NT2/D1 (cell line): ENCODE measurements at places on chromosomes 4 and X.

- DNase-seq: no peak
These were observed 235.2 kb downstream of the FRAS1 start for GRCh38 chr4:78292341-78292740.

- DNase-seq: no peak
These were observed 99.7 kb downstream of the TLL1 start for GRCh38 chr4:165972747-165973146.

- DNase-seq: no peak
These were observed 28.8 kb upstream of the PCSK1N start for GRCh38 chrX:48864210-48864609.

- no peak for DNase-seq
These were observed 12.6 kb downstream of the GRIPAP1 start for GRCh38 chrX:48989483-48989882.

DNA sequence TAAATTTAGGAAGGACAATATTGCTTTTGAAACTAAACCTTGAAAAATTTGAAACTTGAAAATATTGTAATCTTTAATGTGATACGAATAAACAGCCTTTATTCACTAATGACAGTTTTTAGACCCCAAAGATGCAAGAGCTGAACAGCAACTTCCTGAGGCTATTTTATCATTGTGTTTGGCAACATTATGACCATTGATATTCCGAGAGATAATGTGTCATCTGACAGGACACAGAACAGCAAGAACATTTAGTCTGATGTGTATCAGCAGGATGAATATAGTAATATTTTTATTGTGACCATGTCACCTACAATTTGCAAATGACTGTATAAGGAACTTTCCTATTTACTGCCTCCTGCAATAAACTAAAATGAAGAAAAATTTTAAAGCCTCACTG, 316.0 kb downstream of the ADAM29 start:
- DNase-seq: no peak

DNA sequence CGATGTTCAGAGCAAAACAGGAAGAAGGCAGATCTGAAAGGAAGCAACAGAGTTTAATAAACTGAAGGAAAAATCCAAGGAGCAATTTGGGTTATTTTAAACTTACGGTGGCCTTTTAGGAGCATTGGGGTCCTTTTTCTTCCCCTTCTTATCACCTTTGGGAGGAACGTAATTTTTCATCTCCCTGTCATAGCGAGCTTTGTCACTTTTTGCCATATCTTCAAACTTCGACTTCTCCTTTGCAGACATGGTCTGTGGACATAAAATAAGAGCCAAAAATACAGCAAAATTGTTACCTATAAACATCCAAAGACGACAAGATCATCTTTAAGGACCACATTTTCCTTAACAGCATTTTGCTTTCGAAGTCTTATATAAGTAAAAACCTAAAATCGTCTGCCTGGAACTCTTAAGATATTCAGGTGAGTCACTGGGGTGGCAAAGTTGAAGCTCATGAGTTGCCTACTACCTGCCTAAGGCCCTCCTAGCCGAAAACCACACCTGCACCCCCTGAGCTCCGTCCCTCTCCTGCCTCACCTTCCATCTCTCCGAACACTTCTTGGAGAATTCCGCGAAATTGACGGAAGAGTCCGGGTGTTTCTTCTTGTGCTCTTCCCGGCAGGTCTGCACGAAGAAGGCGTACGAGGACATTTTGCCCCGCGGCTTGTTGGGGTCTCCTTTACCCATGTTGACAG, 1.0 kb downstream of the HMGB2 start:
- DNase-seq: no peak

DNA sequence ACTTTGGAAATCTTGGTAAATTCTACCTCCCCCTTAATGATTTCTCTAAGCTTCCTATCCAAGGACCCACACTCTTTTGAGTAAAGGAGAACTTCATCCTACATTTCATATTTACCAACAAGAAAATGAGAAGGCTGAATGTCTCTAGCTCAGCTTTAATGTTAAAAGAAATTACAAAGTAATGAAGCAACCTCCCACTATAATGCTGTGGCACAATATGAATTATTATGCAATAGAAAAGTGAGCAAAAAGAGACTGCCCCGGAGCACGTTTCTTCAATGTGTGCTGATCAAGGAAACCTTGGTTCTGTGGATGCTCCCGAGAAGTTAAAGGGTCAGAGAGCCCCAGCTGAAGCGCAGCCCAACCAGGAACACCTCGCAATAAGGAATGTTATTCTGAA, 9.1 kb upstream of the TBC1D1 start:
- DNase-seq: no peak
